SJSA1 (cell line): ENCODE measurements at places on chromosomes 4 and X.

- DNase-seq, result no peak
Observed at GRCh38 chrX:124229374-124229773, 103.1 kb upstream of the TEX13D start.

- DNase-seq, result no peak
Observed at GRCh38 chr4:105057370-105058105, 89.1 kb upstream of the TET2 start.

DNA sequence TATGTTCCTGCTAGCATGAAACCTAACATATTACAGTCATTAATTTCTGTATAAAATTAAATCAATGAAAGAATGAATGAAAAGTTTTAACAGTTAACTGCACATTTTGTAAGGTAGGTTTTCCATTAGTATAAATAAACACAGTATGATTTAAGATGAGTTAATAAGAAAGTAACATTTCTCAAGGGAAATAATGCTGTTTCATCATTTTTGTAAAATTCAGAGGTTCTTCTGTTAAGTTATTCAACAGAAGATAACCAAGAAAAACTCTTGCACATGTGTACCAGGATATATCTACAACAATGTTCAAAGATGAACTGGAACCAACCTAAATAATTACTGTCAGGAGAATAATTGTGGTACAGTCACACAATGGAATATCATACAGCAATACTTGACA is 88.6 kb downstream of the NEK1 start:
- no peak for DNase-seq

DNA sequence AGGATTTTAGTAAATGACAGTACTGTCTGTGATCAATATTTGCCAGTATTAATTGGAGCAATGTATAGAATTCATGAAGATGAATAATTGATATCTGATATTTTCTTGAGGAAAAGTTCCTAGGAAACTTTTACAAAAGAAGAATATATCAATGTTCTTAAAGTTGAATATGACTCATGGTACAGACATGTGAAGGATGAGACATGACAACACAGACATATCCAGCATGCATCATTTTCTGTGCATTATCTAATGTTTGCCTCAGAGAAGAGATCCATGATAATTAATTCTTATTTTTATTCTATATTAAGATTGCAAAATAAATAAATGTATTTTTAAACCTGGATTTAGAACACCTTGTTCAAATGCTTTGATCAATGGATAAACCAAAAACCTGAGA is 452.9 kb upstream of the EPHA5 start:
- DNase-seq, result no peak

- DNase-seq, result no peak
Observed at GRCh38 chr4:99714179-99714578, 56.6 kb upstream of the C4orf54 start.

DNA sequence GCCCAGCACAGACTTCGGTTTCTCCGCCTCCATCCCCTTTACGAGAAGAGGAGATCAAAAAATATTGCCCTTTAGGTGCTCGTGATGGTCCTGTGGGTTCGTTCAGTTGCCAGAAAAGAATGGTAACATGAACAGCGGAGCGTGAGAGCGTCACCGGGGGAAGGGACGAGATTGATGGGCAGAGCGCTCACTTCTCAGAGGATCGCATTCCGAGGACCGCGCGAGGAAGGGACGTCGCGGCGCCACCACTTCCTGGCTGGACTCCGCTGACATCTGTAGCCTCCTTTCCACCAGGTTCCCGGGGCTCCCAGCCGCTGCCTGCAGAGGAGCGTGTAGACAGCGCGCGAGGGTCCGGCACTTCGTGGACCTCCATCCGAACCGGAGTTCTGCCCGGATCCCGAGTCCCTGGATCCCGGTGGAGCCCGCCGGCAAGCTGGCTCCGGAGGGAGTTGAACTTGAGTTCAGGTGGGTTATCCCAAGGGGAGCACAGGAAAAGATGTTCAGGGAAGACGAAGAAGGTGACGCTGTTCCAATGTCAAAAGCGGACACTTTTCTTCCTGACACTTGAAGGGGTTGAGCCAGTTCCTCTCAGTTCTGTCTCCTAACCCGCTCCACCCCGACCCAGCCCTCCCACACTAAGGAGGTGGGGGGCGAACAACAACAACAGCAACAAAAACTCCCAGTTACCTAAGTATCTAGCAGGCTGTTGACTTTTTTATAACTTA is 484 bp downstream of the GALNTL6 start:
- no peak for DNase-seq

- DNase-seq, result no peak
Observed at GRCh38 chr4:184096561-184097240, 121.0 kb downstream of the ENPP6 start.

- no peak for DNase-seq
Observed at GRCh38 chr4:96681218-96681617, 841.3 kb downstream of the PDHA2 start.

- no peak for DNase-seq
Observed at GRCh38 chrX:18810416-18810815, 103.0 kb downstream of the PPEF1 start.

DNA sequence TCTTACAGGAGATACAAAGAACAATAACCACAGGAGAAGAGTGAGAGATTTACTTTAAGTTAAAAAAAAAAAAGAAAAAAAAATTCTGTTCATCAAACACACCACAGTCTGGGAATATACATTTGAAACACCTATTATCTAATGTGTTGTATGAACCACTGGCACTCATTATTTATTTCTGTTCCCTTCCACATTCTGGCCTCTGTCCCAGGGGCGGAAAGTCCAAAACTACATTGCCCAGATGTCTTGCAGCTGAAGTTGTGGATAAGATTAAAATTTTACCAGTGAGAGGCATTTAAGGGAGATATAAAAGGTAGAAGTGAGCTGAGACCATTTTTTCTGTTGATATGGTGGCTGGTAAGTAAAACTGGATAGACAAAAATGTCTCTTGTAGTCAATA is 56.2 kb downstream of the SCLT1 start:
- no peak for DNase-seq

- no peak for DNase-seq
Observed at GRCh38 chrX:76921176-76921575, 493.7 kb downstream of the MAGEE1 start.
